Bone marrow (tissue), 2 donors: ENCODE measurements at places on chromosomes 2 and 18.
A peak's percentile ranks its signal among the peaks of the same experiment; 100 is the strongest.

DNA sequence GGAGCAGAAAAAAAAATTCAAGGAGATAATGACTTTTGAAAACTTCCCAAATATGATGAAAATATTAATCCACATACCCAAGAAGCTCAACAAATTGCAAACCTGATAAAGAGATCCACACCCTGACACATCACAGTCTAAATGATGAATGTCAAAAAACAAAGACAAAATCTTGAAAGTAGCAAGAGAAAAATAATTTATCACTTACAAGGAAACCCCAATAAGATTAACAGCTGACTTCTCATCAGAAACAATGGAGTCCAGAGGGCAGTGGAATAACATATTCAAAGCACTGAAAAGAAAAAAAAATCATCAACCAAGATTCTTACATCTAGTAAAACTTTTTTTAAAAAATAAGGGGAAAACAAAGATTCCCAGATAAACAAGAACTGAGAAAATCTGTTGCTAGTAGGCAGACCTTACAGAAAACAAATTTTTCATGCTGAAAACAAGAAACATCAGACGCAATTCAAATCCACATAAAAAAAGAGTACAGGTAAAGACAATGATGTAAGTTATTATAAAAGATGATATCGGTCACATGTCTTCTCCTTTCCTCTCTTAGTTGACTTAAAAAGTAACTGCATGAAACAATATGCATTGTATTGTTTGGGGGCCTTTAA lies 21.3 kb downstream of the SLC66A2 start:
- no peak for DNase-seq

GRCh38 chr2:28444956-28445355 lies 50.9 kb upstream of the PLB1 start:
- DNase-seq = no peak

GRCh38 chr2:1655461-1655860 lies 88.9 kb downstream of the PXDN start:
- no peak for DNase-seq

DNA sequence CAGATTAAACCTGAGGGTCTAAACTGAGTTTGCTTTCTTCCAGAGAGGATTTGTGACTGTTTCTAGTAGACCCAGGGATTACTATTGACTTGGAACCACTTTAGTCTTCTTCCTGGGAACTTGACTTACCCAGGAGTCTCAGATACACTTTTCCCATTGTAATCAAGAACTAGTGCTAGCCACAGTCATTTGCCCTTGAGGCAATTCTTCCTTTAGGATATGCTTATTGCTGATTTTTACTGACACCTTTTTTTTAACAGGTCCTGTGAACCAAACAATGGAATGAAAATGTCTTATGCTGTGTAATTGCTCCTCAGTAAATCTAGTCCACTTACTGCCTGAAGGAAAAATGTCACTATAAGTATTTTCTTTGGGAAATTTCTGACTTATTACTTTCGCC lies 78.3 kb downstream of the TAF4B start:
- no peak for DNase-seq

DNA sequence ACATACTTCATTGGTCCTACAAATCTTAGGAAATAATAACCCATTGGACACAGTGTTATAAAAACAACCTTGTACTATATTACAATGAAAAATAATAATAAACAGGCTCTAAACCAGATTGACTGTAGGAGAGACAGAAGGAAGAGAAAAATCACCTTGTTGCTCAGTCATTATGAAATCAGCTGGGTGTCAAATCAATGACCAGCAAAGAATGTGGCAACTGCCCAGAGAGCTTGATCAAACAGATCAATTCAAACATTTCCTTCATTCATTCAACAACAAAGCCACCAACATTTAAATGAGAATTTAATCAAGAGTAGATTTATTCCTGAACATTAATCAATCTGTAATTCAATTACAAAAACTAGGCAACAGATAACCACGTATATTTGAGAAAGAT lies 671.9 kb upstream of the CHAC2 start:
- DNase-seq = no peak

GRCh38 chr2:171895786-171896185 lies 1.7 kb upstream of the SLC25A12 start:
- no peak for DNase-seq

- DNase-seq = no peak
Observed at GRCh38 chr2:208671284-208671683, 264.7 kb downstream of the PTH2R start.

- DNase-seq = no peak
Observed at GRCh38 chr2:139790807-139791752, 1010.9 kb upstream of the NXPH2 start.

DNA sequence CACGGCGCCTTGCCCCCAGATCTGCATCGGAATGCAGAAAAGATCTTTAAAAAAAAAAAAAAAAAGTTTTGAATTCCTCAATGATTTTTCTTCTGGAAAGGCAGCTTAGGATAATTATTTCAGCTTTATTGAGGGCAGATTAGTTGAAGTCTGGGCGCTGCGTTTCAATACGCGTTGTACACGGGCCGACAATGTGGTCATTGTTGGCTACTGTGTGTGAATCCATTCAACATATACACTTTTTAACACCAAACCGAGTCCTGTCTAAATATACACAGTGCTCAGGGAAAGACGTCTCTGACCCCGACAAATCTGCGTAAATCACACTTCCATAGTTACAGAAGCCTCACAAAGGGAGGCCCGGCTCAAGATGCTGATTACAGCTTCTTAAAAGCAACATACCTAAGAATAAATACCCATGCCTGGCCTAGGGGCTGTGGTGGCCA lies 1.4 kb upstream of the SIX3 start:
- DNase-seq = no peak

- no peak for DNase-seq
Observed at GRCh38 chr2:194155431-194155830, 1501.6 kb upstream of the SLC39A10 start.

- DNase-seq = no peak
Observed at GRCh38 chr2:231168460-231169139, 29.8 kb upstream of the ARMC9 start.

DNA sequence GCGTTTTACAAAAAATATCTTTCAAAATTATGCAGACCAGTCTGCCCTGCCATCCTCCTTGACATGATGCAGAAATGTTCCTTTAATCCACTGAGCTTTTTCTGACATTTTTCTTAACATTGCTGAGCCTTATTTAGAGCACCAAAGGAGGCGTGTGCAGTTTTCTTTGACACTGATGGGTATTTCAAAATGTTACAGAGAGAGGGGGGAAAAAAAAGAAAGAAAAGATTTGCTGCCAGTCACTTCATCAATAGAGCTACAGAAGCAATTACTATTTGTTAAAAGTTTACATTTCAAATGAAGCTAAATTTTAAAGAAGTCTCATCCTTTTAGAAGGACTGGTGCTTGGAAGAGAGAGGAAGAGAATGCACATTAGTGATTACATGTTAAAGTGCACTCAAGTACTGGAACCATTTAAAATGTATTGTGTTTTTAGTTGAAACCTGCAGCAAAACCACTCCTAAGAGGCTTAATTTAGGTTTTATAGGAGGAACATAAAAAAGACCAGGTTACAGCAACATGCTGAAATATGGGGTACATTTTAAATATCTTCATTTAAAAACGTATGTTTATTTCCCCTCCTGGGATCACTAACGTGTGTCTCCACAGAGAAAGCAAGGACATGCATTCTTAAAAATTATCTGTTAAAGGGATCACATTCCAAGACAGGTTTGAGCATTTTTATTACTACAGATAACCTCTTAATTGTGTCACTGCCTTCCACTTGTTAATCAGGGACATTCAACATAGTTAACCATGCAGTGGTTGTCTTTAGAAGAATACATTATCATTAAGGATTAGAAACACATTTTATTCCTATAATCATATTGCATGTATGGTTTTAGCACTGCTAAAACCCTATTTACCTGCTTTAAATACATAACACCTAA lies 258.4 kb downstream of the MEIS1 start:
- DNase-seq = no peak

- DNase-seq = peak; percentile 32
Observed at GRCh38 chr2:197803033-197803444, 1.4 kb upstream of the PLCL1 start.

DNA sequence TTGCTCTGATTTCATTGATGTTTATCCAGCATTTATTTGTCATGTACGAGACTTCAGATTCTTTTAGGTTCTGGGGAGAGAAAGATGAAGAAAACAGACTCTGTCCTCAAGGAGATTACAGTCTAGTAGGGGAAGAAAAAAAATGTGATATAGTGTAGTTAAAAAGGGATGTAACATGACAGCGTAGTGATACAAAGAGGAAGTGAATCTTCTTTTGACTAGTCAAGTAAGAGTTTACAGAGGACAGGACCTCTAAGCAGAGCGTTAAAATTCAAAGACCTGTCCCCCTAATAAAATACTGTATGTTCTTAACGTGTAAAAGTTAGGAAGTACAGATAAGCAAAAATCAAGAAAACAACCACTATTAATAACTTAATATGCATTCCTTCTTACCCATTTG lies 47.7 kb downstream of the NCOA1 start:
- peak; percentile 5 for DNase-seq

DNA sequence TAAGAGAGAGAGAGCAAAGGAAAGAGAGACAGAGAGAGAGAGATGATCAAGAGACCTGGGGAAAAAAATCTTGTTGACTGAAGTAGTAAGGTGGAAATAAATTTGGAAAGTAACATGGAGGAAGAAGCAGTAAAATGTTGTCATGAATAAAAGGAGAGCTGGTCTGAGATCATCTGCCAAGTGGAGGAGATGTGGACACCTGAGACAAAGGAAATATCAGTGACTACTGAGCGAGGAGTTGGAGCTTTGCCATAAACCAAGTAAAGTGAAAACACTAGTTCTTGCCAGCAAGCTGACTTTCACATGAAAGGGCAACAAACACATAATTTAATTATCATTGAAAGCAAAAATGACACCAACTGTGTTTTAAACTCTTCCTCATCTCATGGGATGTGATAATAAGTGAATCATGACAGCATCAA lies 49.0 kb upstream of the DSG1 start:
- DNase-seq = no peak

DNA sequence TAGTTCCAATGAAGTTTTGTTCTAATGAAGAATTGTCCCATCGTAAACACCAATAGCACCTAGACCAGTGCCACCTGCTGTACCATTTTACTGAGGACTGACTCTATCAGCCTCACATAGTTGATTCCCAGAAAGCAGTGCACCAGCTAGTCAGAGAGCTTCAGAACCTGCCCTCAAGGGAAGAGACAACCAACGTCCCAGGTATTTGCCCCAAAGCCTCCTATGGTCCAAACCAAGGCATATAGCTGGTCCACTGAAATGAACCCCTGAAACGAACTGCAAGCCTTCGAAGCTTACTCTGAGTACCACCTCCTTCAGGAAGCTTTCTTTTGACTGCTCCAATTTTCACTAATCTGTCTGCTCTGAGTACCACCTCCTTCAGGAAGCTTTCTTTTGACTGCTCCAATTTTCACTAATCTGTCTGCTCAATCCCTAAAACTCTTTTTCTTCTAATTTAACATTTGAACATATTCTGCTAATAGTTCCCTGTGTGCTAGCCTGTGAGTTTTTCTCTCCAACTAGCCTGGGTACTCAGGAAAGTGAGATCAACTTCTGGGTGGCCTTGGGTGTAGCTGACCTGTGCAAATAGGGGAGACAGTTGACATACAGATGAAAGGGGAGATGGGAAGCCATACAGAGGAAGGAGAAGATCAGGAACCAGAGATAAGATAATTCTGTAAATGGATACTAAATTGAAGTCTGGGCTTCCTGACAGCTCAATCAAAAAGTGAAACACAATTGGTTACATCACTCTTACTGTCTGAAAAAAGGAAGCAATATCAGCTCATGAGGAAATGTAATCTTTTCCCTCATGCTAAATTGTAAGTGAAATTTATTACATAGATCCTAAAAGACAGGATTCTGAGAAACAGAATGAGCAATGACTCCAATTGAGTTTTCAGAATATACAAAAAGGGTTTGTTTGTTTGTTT lies 33.5 kb upstream of the EML4 start:
- peak; percentile 26 for DNase-seq

DNA sequence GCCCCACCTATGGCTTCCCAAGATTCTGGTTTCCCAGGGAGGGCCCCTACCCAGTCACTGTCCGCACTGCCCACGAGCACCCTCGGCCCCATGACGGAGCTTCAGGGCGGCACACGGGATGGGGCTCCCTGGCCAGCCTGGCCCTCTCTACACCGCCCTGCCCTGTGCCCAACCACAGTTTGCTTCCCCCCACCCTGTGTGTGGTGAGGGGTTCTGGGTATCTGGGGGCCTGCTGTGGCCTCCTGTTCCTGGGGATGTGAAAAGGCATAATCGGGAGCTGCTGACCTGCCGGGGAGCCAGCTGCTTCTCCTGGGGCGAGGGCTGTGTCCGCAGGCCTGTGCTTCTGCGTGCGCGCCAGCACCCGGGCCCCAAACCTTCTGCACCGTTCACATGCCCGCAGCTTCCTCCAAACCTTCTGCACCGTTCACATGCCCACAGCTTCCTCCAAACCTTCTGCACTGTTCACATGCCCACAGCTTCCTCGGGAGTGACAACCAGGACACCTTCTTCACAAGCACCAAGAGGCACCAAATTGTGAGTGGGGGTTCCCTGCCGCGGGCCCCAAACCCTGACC lies 12.4 kb downstream of the ANO7 start:
- no peak for DNase-seq

DNA sequence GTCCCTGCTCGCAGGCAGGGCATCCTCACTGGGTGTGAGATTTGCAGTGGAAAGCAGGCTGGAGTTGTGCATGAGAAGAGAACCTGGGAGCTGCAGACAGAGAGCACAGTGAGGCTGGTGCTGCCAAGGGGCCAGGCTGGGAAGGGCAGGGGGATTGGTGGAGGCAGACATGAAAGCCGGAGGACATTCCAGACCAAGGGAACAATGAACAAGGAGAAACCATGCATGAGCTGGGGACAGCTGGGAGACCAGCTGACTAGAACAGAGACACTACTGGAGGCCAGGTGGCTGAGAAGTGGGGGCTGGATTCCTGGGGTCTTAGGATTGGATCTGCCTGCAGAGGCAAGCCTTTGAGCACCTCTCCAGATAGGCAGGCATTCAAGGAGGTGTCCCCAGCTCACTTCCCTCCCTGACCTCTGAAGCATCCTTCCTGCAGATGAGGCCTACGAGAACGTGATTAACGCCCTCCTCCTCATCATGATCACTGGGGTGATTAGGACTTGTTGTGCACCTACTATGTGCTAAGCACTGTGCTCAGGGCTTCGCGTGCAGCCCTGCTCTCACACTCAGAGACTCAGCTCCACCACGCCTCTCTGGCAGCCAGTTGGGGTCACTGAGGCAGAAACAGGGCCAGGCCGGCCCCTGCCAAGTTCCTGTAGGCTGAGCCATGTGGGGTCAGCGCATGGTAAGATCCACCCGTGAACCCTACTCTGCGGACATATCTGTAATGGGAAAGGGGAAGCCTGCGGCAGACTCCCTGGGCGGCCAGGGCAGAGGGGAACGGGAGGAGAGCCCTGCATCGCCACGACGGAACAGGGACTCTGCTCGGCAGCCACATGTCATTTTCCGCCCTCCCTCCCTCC lies 74.8 kb upstream of the SLC66A3 start:
- DNase-seq = no peak

DNA sequence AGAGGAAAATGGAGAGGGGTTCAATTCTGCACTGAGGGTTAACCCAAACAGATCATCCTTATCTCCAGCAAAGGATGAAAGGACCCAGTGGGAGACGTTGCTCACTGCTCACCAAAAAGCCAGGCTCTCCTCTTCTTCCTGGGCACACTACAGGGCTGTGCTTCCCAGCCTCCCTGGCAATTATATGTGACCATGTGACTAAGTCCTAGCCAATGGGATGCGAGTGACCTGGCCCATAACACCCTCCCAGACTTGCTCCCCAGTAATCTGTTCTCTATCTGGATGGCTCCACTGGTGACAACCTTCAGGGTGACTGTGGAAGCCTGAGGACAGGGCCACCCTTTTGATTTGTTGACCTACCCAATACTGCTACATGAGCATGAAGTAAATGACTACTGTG lies 10.9 kb upstream of the PRKCE start:
- DNase-seq = no peak
